ENCODE measurements at places on chromosomes 4 and X.

- DNase-seq, result no peak
- no peaks in the 10 kb centered on the region for H3K4me1 ChIP-seq
- no peaks in the 10 kb centered on the region for H3K27me3 ChIP-seq
- no peaks in the 10 kb centered on the region for H3K36me3 ChIP-seq
Observed at GRCh38 chrX:123230798-123231197, 46.7 kb downstream of the GRIA3 start.

- H3K27ac ChIP-seq, result no peak overlapping the region
- H3K36me3 ChIP-seq, result no peaks in the 10 kb centered on the region
- H3K27me3 ChIP-seq, result peaks cover 6% of the 10 kb centered on the region
- DNase-seq, result no peak
- peaks cover 8% of the 10 kb centered on the region for H3K4me1 ChIP-seq
Observed at GRCh38 chrX:106933538-106933961, 13.3 kb downstream of the CLDN2 start.

DNA sequence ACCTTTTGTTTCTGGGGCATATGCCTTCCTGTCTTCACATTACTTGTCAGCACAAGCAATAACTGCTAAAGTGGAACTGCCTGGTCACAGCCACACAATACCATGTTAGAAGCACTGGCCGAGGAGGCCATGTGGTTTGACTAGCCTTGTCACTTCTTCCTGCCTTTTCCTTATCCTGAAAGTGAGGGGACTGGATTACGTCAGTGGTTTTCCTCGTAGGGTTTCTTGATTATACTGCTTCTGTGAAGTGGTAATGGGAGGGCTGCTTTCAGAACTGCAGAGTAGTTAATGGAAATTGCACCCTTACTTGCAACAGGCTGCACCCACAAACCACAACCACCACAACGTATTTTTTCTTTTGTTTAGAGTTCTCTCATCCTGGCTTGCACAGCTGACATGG, 26.6 kb downstream of the ZRSR2 start:
- no peak overlapping the region for H3K27ac ChIP-seq
- no peak overlapping the region for H3K4me3 ChIP-seq
- no peaks in the 10 kb centered on the region for H3K4me1 ChIP-seq
- no peak for DNase-seq
- no peaks in the 10 kb centered on the region for H3K27me3 ChIP-seq

- no peak overlapping the region for H3K27ac ChIP-seq
- H3K36me3 ChIP-seq, result no peaks in the 10 kb centered on the region
- no peaks in the 10 kb centered on the region for H3K4me1 ChIP-seq
- no peaks in the 10 kb centered on the region for H3K27me3 ChIP-seq
Observed at GRCh38 chr4:101527188-101527587, 179.9 kb upstream of the PPP3CA start.
